ENCODE measurements at places on chromosomes 12 and 14.

GRCh38 chr14:57153286-57153685 lies 115.4 kb downstream of the EXOC5 start:
- no peak for DNase-seq

GRCh38 chr12:84696281-84696680 lies 216.3 kb downstream of the SLC6A15 start:
- DNase-seq: no peak

DNA sequence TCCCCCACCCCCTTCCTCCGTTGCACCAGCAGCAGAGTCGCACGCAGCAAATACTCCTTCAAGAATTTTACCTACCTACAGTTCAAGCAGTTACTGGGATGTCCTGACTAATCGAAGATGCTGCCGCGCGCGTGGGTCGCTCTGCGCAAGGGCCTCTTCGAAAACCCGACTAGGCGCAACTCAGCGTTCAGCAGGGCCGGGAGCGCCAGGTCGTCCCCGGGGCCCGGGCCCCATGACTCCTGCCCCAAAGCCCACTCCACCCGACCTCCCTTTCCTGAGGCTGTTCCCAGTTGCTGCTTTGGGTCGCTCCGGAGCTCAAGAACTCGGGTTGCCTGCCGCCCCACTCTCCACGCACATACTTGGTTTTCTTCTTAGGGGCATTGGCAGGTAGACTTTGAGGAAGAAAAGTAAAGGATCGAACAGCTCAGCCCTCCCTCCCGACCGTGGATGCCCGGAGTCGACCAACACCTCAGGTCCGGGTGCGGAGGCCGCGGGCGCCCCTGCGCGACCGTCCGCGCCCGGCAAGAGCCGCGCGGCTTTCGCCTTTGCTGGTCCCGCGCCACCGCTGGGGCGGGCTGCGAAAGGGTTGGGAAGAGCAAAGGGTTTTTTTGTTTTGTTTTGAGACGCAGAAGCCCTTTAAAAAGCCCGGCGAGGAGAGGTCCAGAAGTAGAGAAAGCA lies 1.9 kb downstream of the BMP4 start:
- no peak for DNase-seq

GRCh38 chr14:60722357-60723115 lies 1.6 kb downstream of the SIX4 start:
- DNase-seq: no peak

DNA sequence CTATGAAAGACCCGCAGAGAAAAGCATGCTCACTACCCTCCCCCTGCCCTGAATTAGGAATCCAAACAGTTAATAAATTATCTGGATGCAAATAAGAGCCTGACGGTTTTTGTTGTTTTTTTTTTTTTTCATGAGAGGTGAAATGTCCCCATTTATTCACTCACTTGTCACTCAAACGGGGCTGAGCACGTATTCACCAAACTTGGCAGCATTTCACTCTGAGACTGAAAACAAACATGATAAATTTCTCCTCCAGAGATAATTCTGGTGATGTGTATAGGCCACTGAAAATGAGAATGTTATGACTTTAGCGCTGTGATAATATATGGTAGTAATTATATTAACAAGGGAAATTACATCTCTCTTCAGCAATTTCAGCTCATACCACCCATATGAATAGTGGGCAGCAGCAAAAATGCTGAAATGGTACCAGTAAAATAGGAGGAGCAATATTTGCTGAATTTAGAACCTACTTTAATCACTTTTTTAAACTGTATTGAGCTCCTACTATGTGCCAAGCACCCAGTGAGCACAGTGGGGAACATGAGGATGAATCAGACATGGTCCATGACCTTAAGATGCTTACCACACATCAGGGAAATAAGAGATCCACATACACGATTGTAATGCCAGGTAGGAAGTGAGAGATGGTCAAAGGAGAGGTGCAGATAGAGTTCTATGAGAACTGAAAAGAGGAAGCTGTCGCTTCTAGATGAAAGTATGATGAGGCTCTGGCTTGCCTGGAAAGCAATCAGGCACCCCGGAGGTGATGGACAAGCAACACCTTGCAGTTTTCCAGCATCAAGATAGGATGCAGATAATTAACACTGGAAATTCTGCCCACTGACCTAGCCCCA lies 286.5 kb upstream of the TMPO start:
- DNase-seq: no peak

DNA sequence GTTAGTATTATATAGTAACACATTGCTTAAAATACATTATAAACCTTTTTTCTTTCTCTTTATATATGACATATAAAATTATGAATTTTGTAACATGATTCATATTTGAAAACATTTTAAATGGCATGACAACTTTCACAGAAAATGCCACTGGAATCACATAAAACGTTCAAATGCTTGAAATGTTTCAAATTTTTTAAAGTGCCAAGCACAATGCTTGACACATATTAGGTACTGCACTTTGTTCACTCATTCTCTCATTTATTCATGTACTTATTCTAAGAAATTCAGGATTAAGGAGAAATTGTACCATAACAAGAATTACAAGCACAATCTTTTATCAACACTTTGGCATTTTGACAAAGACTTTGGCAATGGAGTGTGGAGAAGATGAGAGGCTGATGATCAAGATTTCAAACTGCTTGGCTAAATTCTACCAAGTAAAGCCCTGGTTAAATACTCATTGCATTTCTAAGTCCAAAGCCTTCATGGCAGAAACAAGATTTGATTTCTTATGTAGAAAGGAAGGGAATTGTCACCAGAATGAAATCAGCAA lies 232.2 kb downstream of the C12orf50 start:
- DNase-seq: no peak

- DNase-seq: no peak
These were observed 828.9 kb downstream of the VRK1 start for GRCh38 chr14:97626088-97626487.

GRCh38 chr14:31536201-31536960 lies 24.8 kb upstream of the NUBPL start:
- DNase-seq: no peak

DNA sequence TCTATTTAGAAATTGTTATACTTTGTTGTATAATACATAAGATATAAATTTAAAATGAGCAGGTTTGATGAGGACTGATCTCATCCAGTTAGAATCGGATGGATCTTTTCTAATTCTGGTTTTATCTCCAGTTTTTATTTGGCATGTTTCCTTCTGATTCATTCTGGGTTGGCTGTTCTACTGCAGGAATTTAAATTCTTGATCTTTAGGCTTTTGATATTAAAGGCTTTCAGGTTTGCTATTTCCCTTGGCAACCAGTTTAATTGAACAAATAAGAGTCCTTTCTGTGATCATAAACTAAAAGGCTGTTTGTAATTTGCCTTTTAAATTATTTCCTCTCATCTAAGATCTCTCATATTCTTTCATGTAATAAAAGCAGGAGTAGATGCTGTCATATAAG lies 83.4 kb downstream of the PDE6H start:
- no peak for DNase-seq

- no peak for DNase-seq
These were observed 233.6 kb downstream of the KTN1 start for GRCh38 chr14:55813630-55814029.

- no peak for DNase-seq
These were observed 29.5 kb upstream of the C12orf76 start for GRCh38 chr12:110077800-110078199.

- peak; percentile 37 for DNase-seq
These were observed 2.7 kb upstream of the RABGGTA start for GRCh38 chr14:24274101-24274543.

- DNase-seq: no peak
These were observed 46.5 kb downstream of the EML1 start for GRCh38 chr14:99839696-99840095.

- DNase-seq: no peak
These were observed 11.5 kb downstream of the RSRC2 start for GRCh38 chr12:122515275-122515674.

DNA sequence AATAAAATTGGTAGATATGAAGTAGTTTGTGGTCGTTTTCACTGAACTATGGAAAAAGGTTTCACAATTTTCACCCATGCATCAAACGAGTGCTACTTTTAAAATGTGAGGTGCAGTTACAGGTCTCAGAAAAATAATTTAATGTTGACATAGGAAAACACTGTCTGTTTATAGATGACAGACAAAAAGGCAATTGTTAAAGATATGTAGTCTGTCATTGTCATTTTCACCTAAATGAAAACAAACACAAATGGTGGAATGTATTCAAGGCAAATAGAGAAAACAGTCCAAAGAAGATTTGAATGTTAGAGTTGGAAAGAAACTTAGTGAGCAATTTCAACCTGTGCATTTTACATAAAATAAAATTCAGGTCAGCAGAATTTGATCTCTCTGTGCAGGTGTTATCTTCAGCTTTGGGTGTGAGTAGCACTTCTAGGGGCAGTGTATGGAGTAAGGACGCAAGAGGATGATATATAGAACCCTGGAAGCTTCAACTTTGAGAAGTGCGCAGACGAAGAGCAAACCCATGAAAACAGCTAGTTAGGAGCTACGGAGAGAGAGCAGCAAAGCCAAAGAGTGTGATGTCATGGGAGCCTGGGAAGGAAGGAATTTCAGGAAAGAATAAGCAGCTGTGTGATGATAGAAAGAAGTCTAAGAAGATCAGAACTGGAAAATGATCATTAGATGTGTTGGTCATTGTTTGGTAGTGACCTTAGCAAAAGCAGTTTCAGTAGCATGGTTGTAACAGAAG lies 6.2 kb downstream of the RERG start:
- DNase-seq: no peak

GRCh38 chr12:105667973-105668743 lies 337.7 kb downstream of the C12orf75 start:
- DNase-seq: no peak

DNA sequence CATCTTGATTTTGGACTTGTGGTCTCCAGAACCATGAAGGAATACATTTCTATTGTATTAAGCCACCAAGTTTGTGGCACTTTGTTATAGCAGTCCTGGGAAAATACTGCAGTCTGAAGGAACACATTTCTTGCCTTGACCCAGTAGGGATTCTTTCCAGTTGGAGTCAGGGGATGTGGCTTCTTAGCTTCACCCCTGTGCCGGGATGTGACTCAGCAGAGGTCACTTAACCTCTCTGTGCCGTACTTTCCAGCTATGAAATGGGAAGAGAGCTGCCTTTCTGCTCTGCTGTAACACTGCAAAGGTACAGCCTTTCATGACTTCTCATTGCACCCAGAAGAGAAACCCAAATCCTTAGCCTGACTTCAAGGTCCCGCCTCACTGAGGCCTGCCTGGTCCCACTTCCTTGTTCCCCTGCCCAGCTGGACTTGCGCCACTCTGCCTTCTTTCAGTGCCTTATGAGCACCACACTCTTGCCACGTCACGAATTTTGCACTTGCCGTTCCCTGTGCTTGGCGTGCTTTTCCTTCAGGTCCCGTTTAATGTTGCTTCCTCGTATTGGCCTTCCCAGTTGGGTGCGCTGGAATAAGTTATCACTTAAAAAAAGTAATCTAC lies 24.2 kb downstream of the CHST11 start:
- DNase-seq: no peak

GRCh38 chr12:22981711-22982110 lies 356.7 kb downstream of the ETNK1 start:
- no peak for DNase-seq

DNA sequence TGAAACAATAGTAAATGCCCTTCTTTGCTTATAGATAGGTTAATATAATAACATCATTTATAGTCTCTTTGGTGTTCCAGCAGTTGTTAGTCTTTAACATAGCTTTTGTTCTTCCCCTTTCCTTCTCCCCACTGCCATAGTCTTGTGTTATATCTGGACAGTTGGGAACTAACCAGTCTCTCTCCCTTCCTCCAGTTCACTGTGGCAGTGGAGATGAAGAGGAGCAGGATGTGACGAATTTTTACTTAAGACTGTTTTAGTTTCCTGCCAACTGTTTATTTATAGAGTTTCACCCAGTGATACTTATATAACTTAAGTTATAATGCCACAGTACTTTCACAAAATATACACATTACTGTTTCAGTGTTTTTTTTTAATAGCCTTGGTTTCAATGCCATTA lies 277.4 kb downstream of the PDZRN4 start:
- no peak for DNase-seq

- DNase-seq: peak; percentile 12
These were observed 167.6 kb downstream of the SLC41A2 start for GRCh38 chr12:104790296-104791125.

DNA sequence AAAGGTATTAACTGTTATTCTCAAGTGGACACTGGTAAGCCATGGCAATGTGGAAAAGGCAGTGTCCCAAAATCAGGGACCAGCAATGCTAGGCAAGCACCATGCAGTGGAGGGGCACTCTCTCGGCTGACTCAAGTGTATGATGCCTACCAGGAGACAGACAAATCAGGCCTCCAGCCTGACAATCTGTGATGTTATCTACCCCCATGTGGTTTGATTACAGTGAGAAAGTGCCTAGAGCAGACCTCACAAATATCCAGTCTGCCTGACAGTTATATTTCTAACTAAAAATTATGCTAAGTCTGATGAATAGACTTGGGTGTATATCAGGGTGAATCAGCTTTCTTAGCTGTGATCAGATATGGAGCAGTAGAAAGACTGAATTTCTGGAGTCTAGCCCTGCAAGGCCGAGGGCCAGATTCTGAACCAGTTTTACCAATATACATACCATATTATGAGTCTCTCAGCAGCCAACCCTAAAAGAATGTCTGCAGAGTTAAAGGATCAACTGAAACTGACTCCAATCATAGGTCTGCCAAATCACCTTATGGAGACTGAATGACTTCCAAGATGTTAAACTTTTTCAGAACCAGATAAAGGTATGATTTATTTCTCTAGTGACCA lies 3.2 kb downstream of the PLBD1 start:
- DNase-seq: no peak

- DNase-seq: no peak
These were observed 13.8 kb downstream of the LGMN start for GRCh38 chr14:92734618-92735017.

GRCh38 chr12:75715682-75716081 lies 204.3 kb upstream of the KRR1 start:
- no peak for DNase-seq

GRCh38 chr12:52896190-52897100 lies 8.4 kb downstream of the KRT8 start:
- DNase-seq: no peak

DNA sequence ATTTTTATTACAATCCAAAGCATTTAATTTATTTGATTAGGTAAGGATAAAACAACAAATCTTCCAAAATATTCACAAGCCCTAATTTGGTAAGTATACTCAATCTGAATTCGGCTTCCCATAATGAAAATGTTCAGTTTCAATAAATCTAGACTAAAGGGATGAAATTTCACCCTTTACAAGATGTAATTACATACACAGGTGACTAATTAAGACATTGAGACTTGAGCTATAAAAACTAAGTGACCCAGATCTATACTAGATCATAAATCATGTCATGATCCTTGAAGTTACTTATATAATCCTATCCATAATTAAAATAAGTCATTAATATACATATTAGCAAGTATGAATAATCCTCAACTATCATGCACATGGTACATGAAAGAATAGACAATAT lies 36.6 kb downstream of the LRP6 start:
- no peak for DNase-seq

Measured in stimulated activated CD4-positive, alpha-beta T cell treated with anti-CD3 and anti-CD28 coated beads, Interleukin-12 subunit alpha, Interleukin-12 subunit beta, amount 100 ng/mL, for 48 hours (primary cell).